ENCODE measurements at places on chromosomes 3 and 15. TPM values are rescaled to one million over a fixed set of nuclear protein-coding genes. Genes with fewer than 3 reads are reported as not detected.

CGNL1 gene
- not detected for total RNA-seq

PRSS50 gene
- total RNA-seq, result not detected

GRCh38 chr15:63238796-63239195, 38.6 kb upstream of the APH1B start:
- DNase-seq, result no peak

DNA sequence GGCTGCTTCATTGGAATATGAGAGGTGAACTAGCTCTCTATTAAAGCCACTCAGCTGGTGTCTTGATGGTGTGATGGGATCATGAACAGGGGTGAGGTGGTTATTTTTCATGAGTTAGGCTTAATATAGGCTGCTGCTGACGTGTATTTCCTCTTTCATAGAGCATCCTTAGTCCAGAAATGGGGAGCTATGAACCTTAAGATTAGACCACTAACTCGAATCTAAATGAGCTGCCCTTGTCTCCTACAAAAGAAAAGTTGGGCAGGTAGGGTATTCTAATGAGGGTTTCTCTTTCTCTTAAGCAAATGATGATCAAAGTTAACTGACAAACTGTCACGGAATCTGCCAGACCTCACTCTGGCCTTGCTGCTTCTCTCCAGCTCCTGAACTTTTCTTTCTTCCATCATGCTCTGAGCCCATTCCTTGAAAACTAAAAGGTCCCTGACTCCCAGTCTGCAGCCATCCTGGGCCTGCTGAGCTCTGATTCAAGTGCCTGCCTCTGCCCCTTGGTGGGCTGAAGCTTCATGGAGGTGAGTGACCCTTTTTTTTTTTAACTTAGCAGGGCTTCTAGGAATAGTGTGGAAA, at the start of gene TRIM69:
TSS of gene TRIM69 (plus strand) at position 348 of the 585 bp plus-strand sequence. CDS start at position 525, 177 bp downstream.
- no peak for DNase-seq

DNA sequence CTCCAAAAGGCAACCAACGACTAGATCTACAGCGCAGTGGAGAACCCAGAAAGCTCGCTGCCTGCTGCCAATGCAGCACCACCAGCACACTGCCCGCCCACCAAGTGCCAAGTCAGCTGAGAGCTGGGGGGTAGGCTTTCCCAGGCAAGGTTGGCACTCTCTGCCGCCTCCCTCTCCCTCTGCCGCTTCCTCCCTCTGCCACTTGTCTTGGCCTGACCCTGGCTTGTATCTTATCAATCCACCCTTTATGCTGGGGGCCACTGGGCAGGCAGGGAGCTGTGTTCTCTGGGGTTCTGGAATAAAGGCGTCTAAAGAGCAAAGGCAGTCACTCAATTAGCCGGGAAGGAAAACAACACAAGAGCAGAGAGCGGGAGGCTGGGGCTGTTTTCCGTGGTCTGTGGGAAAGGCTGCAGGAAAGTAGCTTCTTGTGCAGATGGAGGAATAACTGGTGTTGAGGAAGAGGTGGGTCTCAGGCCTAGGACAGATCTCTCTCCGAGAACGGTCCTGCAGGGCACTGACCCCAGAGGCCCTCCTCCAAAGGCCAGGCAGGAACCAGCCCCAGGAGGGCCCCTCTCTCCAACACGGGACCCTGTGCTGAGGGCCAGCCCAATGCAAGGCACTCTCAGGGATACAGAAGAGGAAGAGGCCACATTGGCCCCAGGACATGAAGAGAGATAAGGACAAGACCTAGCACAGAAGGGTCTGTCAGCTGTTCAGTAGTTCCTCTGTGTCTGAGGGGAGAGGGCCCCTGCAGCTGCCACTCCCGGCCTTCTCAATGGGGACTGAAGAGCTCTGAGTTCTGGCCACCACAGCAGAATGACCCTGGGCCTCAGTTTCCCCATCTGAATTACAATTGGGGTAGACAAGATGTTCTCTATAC, 30.8 kb downstream of the ACSBG1 start:
- DNase-seq, result no peak

DNA sequence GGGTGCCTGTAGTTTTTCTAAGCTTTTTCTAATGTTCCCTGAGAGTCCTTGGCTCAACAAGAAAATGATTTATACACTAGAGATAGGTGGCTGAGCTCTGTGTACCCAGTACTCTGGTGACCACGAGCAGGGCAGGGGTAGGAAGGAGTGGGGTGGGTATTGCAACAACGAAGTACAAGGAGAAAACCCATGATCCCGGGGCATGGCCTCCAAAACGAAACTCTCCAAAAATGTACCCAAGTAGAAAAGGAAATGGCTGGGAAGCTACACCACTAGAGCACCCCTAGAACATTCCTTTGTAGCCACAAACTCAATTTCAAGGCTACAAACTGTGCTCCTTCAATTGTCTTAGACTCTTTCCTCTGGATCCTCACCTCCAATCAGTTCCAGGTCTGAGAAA, 138.9 kb downstream of the DUT start:
- DNase-seq, result no peak

GRCh38 chr3:78483090-78483489, 1284.7 kb downstream of the ROBO1 start:
- no peak for DNase-seq

DNA sequence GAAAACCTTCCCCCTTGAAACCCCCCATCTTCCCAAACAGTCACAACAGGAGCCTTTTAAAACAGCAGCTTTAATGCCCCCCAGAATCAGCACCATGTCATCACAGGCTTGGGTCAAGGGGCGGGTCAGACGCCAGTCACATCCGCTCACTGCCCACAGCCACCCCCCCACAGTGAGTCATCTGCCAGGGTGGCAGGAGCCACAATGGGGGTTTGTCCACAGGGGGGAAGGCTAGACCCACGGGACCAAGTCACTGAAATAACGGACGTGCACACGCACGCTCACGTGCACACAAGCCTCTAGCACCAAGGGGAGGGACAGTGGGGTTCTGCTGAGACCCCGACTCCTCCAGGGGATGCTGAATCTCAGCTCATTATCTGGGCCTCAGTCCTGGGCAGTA, 441 bp upstream of the UCN2 start:
- DNase-seq, result no peak

DNA sequence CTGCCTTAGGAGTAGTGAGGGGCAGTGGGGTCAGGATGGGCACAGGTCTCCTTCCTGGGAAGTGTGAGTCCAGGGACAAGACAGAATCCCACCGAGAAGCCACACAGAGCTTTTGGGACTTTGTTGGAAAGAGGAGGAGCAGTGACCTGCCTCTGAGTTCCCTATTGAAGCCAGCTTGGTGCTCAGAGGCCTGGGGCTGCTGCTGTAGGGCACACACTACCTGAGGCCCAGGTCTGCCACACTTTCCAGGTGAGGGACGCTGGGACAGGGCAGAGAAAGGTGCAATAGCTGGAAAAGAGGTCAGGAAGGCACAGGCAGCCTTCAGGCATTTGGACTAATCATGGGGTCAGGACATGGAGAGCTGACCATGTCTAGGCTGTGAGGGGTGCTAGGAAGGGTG, 67.7 kb downstream of the SCN5A start:
- no peak for DNase-seq

DNA sequence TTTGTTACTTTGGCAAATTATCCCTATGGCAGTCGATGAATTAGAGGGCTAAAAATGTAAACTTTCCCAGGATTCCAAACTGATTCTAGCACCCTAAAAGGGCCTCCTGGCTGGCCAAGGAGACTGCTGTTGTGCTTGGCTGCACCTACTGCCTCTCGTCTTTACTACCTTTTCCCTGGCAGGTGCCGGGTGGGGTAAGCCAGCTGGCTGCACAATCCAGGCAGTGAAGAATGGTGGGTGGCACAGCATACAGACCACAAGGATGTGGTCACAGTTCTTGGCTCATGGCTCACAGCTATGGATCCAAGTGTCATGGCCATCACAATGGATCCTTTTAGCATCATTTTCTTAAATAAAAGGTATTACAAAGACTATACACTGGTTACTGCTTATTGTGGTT, 20.7 kb upstream of the SLC25A26 start:
- no peak for DNase-seq

DNA sequence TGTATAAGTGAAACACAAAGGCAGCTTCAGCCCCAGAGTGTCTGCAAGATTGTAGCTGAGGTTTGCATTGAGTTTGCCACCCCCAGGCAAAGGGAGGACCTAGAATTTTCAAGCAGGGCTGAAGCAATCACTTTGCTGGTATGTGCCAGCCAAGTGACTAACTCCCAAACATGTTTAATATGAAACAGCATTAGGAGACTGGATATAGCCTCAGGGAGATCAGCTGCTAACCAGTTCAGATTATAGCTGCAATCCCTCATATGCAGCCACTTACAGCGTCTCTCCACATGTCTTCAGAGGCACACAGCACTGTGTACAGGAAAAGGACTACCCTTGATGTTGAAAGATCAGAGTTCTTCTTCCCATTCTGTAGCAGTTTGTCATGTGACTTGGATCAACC, 38.4 kb upstream of the PPP2R3A start:
- no peak for DNase-seq

GRCh38 chr15:93141371-93141794, 52.4 kb upstream of the RGMA start:
- DNase-seq, result peak; percentile 42

GRCh38 chr3:108100906-108101660, 10.3 kb upstream of the CD47 start:
- DNase-seq, result no peak

GRCh38 chr3:68997887-68998286, 15.6 kb downstream of the EOGT start:
- no peak for DNase-seq

GRCh38 chr3:191100516-191100915, 98.5 kb upstream of the OSTN start:
- DNase-seq, result no peak

GRCh38 chr3:32872487-32873382, 54.9 kb downstream of the TRIM71 start:
- DNase-seq, result no peak

- DNase-seq, result no peak
Measured at GRCh38 chr15:78767331-78767951, 43.8 kb downstream of the ADAMTS7 start.

- no peak for DNase-seq
Measured at GRCh38 chr3:134430950-134431445, 54.8 kb downstream of the ANAPC13 start.

- no peak for DNase-seq
Measured at GRCh38 chr15:60752973-60753720, 274.2 kb upstream of the ICE2 start.
